ENCODE measurements at places on chromosomes 5 and 9.

- DNase-seq, result no peak
Measured at GRCh38 chr9:86626802-86627201, 272.6 kb upstream of the TUT7 start.

- DNase-seq, result no peak
Measured at GRCh38 chr5:36312953-36313672, 11.4 kb upstream of the RANBP3L start.

GRCh38 chr5:148981353-148981752 is 81.5 kb downstream of the SH3TC2 start:
- DNase-seq, result no peak

GRCh38 chr9:31275419-31275818 is 1109.0 kb upstream of the ACO1 start:
- no peak for DNase-seq

GRCh38 chr5:27450607-27451006 is 412.2 kb upstream of the CDH9 start:
- no peak for DNase-seq

GRCh38 chr5:155309021-155309746 is 295.6 kb downstream of the KIF4B start:
- no peak for DNase-seq

DNA sequence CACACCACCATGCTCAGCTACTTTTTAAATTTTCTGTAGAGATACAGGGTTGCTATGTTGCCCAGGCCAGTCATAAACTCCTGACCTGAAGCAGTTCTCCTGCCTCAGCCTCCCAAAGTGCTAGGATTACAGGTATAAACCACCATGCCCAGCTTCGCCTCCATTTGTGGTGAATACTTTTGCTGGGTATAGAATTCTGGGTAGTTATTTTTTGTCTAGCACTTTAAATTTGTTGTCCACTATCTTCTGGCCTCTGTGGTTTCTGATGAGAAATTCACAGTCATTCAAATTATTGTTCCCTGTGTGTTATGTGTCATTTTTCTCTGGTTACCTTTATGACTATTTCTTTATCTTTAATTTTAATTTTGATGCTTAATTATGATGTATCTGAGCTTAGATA is 57.7 kb upstream of the EXOC3 start:
- no peak for DNase-seq

DNA sequence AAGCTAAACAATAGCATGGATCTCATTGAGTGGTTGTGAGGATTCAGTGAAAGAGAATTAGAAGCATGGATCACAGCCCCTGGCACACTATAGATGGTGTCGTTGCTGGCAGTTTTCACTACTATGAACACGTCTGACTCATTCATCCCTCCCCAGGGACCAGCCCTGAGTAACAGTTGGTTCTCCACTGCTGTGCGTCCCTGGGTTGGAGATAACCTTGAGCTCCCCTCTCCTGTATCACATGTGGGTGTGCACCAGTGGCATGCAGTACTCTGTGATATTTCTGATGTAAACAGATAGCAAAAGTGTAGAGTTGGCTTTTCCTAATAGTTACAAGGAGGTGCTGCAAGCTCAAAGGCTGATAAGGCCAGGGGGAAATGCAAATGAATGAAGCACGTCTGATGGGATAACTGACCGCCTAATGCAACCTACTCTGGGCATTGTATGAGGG is 8.8 kb upstream of the LCP2 start:
- DNase-seq, result no peak

DNA sequence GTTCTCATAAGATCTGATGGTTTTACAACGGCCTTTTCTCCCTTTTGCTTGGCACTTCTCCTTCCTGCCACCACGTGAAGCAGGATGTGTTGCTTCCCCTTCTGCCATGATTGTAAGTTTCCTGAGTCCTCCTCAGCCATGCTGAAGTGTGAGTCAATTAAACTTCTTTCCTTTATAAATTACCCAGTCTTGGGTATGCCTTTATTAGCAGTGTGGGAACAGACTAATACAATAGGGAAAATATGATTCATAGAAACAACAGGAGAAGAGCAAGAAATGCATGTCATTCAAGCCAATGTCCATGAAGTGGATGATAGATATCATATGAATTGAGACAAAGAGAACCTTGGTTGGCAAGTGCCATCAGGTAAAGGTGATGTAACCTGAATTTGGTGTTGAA is 128.3 kb upstream of the HAPLN1 start:
- no peak for DNase-seq

DNA sequence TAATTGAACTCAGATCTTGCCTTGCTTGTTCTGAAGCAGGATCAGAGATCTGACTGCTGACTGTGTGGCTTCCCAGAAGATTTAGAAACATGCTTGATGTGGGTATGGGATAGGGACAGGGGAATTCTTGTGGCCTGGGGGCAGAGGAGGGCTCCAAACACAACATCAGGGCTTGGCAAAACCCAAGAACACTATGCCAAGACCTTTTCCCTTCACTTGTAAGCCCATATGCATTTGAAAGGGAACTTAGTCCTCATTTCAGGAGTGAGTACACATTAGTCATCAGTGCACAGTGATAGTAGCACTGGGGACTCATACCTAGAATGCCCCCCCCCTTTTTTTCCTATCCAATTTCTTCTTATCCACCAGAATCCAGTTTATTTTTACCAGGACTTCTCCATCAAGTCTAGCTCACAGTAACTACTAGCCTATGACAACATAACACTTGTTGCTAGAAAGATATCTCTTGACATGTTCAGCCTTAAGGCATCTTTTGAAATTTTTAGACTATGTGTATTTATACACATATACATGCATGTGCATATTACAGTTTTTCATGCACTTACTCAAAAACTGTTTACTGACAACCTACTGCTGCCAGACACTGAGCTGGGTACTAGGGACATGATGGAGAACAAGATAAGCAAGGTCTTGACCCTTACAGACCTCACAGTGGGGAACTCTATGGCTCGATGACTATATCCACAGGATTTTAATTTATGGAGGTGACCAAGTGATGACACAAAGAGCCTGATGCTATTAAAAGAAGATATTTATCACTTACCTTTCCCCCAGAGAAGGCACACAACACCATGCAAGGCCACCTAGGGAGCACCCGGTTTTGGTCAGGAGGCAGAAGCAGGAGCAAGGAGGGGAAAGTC is 158.3 kb upstream of the MAP3K1 start:
- no peak for DNase-seq

GRCh38 chr5:91928754-91929521 is 545.8 kb upstream of the ARRDC3 start:
- no peak for DNase-seq

DNA sequence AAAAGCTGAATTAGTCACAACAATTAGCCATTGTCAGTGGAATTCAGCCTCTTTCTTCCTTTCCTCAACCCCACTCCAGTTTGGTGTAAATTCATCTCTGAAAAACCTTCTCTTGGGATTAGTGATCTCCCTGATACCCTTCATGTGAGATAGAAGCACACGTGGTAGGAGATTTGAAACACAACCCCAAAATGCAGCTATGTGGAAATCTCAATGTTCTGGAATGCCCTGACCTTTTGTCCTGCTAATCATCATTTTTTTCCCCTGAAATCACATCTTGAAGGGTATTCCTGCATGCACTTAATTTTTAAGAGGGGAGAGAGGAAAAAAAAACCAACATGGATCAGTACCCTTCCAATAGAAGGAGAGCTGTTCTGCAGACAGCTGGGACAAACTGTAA is 612.6 kb downstream of the EBF1 start:
- no peak for DNase-seq

DNA sequence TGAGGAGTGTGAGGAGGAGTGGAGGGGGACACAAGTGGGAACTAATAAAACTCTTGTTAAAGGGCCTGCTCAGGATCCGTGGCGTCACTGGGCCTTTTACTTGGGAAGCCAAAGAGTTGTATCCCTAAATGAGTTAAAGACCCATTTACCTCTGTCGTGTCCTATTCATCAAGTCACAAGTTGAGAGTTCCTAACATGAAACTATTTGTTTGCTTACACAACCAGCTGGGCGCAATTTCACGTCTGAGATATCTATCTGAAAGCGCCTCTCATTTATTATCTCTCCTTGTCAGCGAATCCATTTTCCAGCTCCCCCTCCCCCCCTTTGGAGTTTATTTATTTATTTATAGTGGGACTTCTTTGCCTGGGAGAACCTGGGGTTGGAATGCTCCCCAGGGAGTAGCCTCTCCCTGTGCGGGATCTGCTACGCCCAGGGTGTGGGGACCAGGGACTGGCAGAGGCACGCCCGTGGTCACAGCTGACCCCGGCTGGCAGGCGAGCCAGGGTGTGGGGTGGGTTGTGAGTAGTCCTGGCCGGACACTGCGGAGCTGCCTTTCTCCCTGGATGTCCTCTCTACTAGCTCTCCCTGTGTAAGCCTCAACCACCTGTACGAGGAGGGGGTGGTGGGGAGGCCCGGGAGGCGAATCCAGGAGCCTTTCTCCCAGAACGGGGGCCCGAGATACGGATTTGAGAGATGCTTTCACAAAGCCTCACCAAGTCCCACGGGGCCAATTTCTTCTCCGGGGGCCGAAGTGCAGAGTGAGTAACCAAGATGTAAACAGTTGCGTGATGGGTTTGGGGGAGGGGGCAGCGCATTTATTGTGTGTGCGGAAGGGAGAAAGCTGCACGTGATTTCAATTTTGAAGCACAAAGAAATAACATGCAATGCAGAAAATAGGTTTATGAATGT is 15.3 kb downstream of the NR2F1 start:
- DNase-seq, result no peak

GRCh38 chr9:124256517-124257069 is 1.2 kb upstream of the NEK6 start:
- no peak for DNase-seq

- no peak for DNase-seq
Measured at GRCh38 chr5:98794414-98795080, 21.1 kb downstream of the RGMB start.

DNA sequence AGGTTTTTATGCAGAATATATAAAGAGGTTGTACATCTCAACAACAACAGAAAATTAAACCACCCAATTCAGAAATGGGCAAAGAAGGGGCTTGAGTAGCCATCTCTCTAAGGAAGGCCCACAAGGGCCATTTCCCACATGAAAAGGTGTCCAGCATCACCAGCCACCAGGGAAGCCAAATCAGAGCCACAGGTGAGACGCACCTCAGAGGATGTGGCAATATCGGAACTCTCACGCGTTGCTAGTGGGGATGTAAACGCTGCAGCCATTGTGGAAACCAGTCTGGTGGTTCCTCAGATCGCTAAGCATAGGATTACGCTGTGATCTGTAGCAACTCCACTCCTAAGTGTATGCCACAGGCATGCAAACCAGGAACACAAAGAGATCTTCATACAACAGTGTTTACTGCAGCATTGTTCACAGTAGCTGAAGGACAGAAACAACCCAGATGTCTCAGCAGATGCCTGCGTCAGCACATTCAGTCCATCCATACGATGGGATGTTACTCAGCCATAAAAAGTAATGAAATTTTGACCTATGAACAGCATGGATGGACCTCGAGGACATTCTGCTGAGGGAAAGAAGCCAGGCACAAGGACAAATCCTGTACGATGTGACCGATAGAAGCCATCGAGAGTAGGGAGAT is 84.3 kb upstream of the CACNA1B start:
- no peak for DNase-seq

DNA sequence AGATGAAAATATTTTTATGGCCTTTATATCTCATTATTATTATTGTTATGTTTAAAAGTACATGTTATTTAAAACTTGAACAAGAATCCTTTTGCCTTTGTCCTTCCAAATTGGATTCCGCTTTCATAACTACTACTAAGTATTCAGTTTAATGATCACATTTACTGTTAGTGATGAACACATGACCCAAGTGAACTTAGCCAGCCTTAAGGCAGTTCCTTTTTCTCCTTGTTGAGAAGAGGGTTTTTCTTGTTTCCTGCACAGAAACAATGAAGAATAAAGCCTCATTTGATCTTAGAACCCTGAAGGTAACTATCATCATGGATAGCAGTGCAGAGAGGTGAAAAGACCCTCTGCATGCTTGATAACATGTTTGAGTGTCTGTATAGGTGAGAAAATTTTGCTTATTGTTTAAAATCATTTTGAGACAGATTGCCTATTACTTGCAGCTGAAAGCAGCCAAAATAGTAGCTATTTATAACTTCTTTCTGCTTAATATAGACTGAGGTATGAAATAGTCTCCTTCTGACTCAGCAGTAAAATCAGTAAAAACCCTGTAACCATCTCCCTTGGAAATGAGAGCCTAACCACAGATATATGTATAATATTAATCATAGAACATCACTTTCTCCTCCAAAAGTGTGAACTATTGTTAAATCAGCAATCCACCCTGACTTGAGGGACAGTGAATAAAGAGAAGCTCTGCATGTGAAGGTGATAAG is 266.2 kb downstream of the SPATA31D1 start:
- no peak for DNase-seq

- DNase-seq, result no peak
Measured at GRCh38 chr5:177103523-177104253, 17.0 kb downstream of the FGFR4 start.

DNA sequence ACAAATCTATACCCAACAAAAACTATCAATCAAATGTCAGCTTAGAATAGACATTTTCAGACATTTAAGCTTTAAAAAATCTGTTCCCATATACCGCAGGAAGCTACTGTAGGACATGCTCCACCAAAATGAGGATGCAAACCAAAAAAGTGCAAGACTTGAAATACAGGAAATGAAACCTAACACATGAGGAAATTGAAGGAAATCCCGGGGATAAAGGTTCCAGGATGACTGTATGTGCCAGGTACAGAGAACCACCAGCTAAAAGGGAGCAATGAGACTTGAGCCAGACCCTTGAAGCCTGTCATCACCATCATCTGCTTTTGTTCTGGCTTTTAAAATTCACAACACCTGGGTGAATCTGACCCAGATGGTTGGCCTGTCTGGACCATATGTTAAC is 21.4 kb downstream of the DIAPH1 start:
- DNase-seq, result no peak

- no peak for DNase-seq
Measured at GRCh38 chr9:114434878-114435311, 47.1 kb upstream of the AKNA start.

- DNase-seq, result no peak
Measured at GRCh38 chr9:4583001-4583400, 79.1 kb upstream of the PLPP6 start.

DNA sequence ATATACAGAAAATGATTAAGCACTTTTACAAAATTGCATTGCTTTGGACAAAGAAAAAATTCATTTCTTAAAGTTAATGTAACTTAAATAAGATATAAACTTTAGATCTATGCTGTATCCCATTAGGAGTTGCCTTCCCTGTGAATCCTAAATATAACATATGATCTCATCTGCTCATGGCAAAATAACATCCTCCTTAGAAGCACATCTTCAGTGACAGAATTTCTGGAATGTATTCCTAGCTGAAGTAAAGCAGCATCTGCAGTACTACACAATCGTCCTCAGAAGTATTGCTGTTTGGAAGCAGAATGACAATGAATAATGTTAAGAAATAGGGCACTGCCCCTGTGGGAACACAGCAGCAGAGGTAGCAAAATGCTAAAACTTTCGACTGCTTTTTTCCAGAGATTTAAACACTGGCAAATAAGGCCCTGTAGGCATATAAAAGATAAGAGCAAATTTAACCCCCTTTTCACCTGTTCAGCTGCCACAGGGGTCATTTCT is 571.0 kb downstream of the PTPRD start:
- no peak for DNase-seq

GRCh38 chr5:67435032-67435431 is 238.4 kb upstream of the CD180 start:
- DNase-seq, result no peak

Data from CD8-positive, alpha-beta memory T cell (primary cell).